Stimulated activated CD8-positive, alpha-beta memory T cell treated with anti-CD3 and anti-CD28 coated beads, Interleukin-2, amount 100 ng/mL, for 1 hour (primary cell): ENCODE measurements at places on chromosomes 1 and 21.

DNA sequence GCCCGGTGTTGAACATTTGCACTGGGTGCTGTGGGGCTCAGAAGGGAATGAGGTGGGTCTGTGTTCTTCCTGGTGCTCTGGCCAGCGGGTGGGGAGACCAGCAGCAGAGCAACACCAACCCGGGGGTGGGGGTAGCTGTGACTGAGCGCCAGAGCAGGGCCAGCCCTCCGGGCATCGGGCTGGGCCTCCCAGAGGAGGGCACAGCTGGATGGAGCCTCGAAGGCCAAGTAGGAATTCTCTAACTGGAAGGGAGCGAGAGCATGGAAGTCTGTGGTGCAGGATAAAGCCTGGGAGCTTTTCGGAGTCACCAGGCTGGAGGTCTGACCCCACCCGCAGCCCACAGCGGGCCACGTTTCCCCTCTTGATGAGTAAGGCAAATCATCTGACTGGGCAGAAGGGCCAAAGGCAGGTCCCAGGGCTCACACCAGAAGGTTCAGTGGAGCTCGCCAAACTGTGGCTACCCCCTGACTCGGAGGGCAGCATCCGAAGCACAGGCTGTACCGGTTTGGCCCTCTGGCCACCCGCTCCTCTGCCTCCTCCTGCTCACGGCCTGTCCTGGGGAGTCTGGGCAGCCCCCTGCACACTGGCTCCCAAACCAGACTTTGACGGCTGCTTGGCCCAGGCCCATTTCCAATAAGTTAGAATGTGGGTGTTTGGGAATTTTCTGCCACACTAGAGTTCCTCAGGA, 18.8 kb downstream of the SLC1A7 start:
- no peak for DNase-seq

DNA sequence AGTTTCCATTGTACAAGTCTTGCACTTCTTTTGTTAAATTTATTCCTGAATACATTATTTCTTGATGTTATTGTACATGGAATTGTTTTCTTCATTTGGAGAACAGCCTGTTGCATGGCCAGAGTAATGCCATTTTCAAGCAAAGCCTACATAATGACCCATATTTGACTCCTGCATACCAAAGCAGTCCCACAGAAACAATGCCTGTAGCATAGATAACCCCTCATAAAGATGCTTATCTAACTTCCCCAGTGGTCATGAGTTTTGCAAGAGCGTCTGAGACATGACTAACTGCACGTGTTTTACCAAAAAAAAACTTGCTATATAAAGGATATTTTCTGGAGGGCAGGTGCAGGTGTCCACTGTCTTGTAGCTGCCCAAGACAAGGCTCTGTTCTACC, 30.3 kb upstream of the RLF start:
- DNase-seq = no peak

GRCh38 chr1:246978785-246979184, 29.1 kb downstream of the ZNF695 start:
- no peak for DNase-seq

- DNase-seq = no peak
Observed at GRCh38 chr1:116760996-116761665, 6.9 kb downstream of the CD2 start.

DNA sequence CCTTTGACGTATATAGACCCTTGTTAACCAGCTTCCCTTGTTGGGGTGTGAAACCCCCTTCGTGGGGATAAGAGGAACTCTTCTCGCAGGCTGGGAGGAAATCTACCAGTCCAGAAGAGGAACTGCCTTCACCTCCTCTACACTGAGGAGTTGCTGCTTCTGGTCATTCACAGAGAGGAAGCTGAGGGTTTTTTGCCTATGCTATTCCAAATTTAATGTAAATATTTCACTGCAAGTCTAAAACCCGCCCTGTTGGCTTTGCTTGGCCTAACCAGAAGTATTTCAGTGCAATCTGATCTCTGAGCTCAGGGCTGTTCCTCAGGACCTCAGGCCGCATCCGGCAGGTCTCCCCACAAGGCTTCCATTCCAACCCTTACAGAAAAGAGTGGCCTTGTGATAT, 150.1 kb downstream of the HIVEP3 start:
- no peak for DNase-seq

- no peak for DNase-seq
Observed at GRCh38 chr1:177708406-177708805, 261.5 kb downstream of the SEC16B start.

DNA sequence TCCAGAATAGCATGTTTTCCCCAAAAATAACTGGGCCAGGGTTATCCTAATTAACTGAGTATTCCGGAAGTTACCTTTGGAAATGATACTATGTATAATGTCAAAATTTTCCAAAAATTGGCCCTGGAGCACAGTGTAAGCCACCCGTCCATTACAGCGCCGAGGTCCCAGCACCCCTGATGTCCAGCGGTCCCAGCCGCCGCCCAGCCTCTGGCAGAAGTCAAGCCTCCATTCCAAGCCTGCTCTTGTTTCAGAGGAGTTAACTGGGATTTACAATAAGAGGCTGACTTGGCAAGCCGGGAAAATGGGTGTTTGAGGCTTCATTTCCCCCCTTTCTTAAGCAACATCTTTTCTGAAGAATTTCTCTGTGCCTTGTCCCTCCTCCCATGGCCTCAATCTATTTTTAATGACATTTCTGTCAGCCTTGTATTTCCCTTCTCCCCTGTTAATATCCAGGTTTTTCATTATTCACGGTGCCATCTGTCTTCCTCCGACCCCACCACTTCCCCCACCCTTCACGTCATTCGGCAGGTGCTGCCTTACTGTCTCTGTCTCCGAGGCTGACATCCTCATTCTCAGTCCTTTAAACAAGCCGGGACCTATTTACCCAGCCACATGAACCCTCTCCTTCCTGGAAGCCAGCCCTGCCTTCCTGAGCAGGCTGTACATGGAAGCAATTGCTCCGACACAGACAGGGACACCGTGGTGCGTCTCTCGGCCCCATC, 490.9 kb downstream of the NPHP4 start:
- DNase-seq = no peak

GRCh38 chr1:205983925-205984725, 19.1 kb downstream of the RAB7B start:
- DNase-seq = no peak

DNA sequence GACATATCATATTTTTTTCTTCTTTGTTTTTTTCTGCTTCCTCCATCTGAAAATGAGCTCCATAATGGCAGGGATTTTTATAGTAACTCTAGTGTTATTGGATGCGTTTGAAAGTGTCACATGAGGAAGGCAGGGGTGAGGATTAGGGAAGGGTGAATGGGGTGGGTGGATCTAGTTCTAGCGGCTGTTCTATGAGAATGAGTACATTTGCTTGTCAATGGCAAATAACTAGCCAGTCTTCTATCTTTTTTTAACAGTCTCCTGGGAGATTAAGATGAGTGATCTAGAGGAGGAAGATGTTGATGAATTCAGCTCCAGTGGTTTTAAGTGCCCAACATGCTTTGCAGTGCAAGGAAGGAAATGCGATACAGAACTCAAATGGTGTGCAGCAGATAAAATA, 5.8 kb downstream of the OR14I1 start:
- no peak for DNase-seq

DNA sequence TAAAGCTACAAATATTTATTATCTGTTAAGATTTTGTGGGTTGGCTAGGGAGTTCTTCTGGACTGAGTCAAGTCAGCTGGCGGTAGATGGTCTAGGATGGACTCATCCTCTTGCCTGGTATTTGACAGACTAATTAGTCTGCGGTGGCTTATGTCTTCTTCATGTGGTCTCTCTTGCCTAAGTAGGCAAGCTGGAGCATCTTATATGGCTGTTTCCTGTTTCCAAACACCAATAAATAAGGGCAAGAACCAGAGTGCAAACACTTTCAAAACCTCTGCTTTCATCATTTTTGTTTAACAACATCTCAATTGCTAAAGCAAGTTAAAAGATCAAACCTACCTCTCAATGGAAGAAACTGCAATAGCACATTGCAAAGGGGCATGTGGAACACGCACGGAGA, 484.8 kb downstream of the PTPRC start:
- DNase-seq = no peak

GRCh38 chr1:91505086-91505485, 4.4 kb downstream of the CDC7 start:
- DNase-seq = no peak

- no peak for DNase-seq
Observed at GRCh38 chr1:176733661-176734060, 270.7 kb downstream of the PAPPA2 start.

- DNase-seq = no peak
Observed at GRCh38 chr1:55506740-55507577, 291.8 kb upstream of the USP24 start.

- no peak for DNase-seq
Observed at GRCh38 chr1:183580281-183580682, 10.0 kb downstream of the NCF2 start.

GRCh38 chr1:53196017-53196484, 573 bp upstream of the CPT2 start:
- no peak for DNase-seq

GRCh38 chr1:221777431-221778072, 35.7 kb upstream of the DUSP10 start:
- DNase-seq = no peak

- DNase-seq = no peak
Observed at GRCh38 chr1:103274886-103275285, 166.6 kb upstream of the COL11A1 start.

DNA sequence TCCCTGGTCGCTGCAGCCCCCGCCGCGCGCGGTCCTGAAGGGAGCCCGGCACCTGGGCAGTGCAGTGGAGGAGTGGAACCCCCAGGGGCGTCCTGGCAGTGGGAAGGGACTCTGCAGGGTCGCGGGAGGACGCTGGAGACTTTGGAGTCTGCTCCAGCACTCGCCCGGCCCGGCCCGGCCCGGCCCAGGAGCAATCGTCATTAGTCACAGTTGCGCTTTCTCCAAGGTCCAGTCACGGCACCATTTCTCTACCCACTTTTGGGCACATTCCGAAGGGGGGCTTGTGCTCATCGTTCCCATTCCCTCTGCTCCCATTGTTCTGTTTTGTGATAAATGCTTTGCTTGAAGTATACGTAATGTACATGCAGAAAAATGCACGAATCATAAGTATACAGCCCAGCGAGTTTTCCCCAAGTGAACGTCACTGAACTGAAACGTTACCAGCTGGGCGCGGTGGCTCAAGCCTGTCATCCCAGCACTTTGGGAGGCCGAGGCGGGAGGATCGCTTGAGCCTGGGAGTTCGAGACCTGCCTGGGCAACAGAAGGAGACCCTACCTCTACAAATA, 999 bp downstream of the THAP3 start:
- no peak for DNase-seq

GRCh38 chr1:43979528-43980254, 681 bp downstream of the B4GALT2 start:
- DNase-seq = no peak

DNA sequence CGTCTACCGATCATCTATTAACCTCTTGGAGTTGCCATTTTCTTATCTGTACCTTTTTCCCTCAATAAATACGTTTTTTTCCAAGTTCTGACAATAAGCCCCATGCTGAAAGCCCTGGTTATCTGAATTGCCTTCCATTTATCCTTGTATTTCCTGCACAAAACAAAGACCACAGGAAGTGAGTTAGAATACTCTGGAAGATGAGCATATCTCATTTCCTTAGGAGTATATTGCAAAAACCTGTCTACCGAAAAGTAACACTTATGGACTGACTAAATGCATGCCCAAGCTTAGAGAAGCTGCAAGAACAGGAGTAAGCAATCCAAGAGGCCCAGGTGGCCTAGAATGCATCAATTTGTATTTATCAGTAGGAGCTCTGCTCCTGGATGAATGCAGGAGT, 39.9 kb downstream of the DIRAS3 start:
- no peak for DNase-seq

DNA sequence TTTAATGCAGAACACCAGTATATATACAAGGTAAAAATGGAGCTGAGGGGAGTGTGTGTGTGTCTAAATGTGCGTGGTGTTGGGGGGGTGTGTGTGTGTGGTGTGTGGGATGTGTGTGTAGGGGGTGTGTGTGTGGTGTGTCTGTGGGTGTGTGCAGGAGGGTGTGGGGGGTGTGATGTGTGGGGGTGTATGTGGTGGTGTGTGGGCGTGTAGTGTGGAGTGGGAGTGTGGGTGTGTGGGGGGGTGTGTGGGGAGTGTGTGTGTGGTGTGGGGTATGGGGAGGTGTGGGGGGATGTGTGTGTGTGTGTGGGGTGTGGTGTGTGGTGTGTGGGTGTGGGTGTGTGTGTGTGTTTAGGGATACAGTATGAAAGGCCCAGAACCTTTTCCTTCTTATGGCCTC, 202.3 kb upstream of the CACYBP start:
- DNase-seq = no peak

GRCh38 chr21:29125191-29125590, 5.3 kb upstream of the MAP3K7CL start:
- DNase-seq = no peak

- DNase-seq = no peak
Observed at GRCh38 chr1:245843101-245843500, 664.0 kb downstream of the SMYD3 start.

- no peak for DNase-seq
Observed at GRCh38 chr1:151720125-151720524, 1.2 kb upstream of the RIIAD1 start.

- no peak for DNase-seq
Observed at GRCh38 chr1:92367496-92367895, 68.6 kb downstream of the RPAP2 start.

GRCh38 chr1:118861216-118861615, 126.9 kb downstream of the TBX15 start:
- no peak for DNase-seq

- DNase-seq = no peak
Observed at GRCh38 chr1:9715536-9716226, 64.2 kb downstream of the PIK3CD start.

DNA sequence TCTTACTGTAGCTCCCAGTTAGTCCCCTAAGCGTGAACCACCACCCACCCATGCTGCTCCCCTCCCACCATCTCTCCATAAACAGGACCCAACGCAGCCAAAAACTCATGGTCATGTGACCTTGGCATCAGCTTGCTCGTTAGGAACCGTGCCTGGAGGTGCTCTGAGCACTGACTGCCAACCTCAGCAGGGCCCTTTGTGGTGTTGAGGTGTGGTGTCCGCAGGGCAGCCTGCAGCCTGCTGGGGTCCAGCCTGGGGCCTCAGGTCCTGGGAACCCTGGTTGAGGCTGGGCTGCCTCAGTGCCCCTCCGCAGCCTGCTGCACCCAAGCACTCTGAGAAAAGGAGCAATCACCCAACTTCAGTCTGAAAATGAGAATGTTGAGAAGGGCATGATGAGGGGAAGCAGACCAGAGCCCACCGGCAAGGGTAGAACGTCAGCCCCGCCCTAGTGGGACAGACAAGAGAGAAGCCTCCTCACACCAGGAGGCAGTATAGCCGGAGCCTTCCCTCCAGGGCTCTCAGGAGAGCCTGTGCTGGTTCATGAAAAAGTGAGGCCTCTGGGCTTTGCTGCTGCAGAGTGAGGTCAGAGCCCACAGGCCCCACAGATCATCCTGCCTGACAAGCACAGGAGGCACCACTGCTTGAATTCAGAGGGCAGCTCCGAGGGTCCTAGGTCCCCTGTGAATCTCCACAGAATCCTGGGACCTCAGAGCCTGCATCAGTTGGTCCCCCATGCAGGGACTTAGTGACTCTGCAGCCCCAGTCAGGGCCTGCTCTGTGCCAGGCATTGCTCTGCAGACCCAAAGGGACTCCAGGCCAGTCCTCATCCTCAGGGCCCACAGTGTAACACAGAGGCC, 4.9 kb upstream of the COL6A2 start:
- no peak for DNase-seq
